KG1 (cell line): ENCODE measurements at places on chromosomes 7 and 10.

- no peak for DNase-seq
Measured at GRCh38 chr10:132355754-132356153, 23.8 kb downstream of the LRRC27 start.

DNA sequence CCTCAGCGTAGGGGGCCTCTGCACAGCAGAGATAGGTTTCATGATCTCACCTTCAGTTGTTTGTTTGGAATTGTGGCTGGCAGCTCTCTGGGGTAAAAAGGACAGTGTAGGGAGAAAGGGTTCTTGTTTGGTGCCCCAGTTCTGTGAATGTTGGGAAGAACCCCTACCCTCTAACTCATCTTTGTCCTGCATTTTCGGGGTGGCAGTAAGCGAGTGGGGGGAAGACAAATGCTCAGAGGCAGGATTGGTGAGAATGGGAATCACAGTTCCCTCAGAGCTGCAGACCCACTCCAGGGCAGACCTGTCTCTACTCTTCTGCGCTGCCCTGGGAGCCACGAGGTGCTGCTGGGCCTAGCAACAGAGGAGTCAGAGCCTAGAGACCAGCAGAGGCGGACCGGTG, 1.8 kb upstream of the LBX1 start:
- DNase-seq, result no peak

- DNase-seq, result no peak
Measured at GRCh38 chr7:14900051-14900450, 2.5 kb downstream of the DGKB start.

- DNase-seq, result no peak
Measured at GRCh38 chr7:131383417-131384285, 56.0 kb downstream of the MKLN1 start.

DNA sequence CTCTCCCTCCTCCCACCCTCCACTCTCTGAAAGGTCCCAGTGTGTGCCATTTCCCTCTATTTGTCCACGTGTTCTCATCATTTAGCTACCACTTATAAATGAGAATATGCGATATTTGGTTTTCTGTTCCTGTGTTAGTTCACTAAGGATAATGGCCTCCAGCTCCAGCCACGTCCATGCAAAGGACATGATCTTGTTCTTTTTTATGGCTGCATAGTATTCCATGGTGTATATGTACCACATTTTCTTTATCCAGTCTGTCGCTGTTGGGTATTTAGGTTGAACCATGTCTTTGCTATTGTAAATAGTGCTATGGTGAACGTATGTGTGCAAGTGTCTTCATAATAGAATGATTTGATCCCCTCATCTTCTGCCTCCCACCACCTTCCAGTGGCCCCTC, 183.7 kb upstream of the AUTS2 start:
- no peak for DNase-seq

DNA sequence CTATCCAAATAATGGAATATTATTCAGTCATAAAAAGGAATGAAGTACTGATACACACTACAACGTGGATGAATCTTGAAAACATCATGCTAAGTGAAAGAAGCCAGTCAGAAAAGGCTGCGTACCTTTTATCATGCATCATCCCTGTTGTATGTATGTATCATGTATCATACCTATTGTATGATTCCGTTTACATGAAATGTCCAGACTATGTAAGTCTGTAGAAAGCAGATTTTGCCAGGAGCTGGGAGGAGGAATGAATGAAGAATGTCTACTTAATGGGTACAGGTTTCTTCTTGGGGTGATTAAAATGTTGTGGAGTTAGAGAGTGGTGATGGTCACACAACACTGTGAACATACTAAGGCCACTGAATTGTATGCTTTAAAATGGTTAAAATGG, 135.9 kb upstream of the KLF14 start:
- no peak for DNase-seq

GRCh38 chr7:158710651-158711102, 6.1 kb upstream of the NCAPG2 start:
- no peak for DNase-seq

GRCh38 chr7:96327429-96327828, 5.5 kb upstream of the SLC25A13 start:
- DNase-seq, result no peak

GRCh38 chr7:301291-302053, 11.5 kb downstream of the FOXL3 start:
- DNase-seq, result no peak

DNA sequence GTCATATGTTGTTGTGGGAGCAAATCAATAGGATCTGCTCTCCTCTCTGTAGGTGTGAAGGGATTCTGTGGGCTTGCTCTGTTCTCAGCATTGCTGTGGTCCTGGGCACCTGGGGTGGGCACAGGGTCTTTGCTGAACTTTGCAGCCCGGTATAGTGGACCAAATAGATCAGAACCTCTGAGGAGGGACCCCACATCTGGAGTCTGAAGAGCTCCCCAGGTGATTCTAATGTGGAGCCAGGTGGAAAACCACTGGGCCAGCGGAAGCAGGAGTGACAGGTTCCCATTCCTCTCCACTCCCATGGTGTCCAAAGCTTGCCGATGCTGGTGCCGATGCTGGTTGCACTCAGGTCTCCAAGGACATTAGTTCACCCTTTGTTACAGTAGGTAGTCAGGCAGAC, 257.2 kb downstream of the GLRX3 start:
- no peak for DNase-seq

GRCh38 chr7:16356301-16356958, 64.9 kb downstream of the CRPPA start:
- DNase-seq, result no peak

- no peak for DNase-seq
Measured at GRCh38 chr7:95375591-95376257, 20.5 kb downstream of the PON3 start.
